ENCODE measurements at places on chromosomes 1 and 21.

DNA sequence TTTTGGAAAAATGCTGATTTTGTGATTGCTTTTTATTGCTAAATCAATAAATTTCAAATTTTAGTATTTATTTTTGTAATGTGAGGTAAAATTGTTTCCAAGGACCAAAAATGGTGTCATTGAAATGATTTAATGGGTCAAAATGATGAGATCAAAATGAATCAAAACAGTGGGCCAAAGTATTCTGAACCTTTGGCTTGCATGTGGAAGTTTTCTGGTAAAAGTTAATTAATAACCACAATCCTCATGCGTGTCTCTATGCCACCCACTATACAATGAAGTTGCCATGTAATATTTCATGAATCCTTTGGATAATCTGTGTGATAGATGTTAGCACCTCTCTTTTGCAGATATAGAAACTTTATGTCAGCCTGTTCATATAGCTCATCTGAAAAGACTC lies 83.8 kb downstream of the PAPPA2 start:
- no peak for DNase-seq

GRCh38 chr21:45169682-45170081 lies 95.3 kb downstream of the ADARB1 start:
- no peak for DNase-seq

DNA sequence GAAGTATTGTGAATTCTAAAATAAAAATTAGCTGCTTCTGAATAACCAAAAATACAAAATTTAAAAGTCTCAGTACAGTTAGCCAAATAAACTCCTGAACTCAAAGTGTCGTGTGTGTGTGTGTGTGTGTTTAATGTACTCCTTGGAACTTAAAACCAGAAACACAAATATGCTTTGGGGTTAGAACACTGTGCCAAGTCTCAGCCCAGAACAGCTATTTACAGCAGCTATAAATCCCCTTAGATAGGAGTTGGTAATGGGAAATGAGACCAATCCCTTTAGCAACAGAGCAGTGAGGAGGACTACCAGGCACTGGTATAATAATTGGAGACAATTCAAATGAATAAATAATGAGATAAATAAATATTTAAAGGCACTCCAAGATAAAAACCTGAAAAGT lies 83.1 kb downstream of the PATJ start:
- DNase-seq = no peak

DNA sequence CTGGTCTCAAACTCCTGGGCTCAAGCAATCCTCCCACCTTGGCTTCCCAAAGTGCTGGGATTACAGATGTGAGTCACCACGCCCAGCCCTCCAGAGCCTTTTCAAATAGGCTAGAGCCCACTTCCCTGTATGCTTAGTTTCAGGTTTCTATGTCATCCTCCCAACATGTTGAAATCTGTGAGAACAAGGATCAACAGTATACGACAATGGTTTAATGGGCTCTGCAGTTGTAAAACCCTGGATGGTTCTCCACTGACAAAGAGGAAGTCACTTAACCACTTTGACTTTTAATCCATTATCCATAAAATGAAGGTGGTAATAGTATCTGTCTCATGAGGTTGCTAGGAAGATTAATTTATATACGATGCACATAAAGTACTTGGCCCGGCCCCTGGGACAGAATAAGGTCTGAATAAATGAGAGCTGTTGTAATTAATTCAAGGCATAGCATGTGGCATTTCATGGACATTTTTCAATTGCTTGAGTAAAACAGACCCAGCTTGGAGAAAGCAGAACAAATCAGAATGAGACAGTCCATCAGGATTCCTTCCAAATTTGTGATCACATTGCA lies 113.9 kb upstream of the ZNF648 start:
- no peak for DNase-seq

DNA sequence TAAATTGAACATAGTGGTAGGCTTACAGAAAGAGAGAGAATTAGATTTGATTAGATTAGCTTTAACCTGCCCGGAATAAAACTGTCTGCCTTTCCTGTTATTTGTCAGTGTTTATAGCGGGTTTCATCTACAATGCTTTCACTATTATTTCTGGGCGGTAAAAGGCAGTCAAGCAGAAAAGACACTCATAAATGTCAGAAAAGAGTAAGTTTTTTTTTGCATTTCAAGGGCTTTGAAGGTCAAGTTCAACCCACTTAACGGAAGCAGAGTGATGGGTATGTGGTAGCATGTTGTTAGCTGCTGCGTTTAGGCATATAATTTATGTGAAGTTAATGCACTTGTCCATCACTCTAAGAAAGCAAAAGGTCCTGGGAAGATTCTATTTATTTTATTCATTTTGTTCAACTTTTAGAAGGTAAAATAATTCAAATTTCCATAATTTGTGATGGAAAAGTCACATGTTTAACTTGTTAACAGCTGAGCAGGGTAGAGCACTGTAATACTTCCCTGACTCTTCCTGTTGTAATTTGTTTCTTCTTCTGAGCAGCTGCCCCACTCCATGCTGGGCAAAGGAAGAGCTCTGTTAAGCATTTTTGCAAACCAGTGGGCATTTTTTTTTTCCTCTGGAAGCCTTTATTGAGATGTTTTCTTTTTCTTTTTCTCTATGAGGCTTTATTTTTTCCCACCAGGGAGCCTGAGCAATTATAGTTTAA lies 220.1 kb downstream of the ST6GALNAC3 start:
- DNase-seq = no peak

DNA sequence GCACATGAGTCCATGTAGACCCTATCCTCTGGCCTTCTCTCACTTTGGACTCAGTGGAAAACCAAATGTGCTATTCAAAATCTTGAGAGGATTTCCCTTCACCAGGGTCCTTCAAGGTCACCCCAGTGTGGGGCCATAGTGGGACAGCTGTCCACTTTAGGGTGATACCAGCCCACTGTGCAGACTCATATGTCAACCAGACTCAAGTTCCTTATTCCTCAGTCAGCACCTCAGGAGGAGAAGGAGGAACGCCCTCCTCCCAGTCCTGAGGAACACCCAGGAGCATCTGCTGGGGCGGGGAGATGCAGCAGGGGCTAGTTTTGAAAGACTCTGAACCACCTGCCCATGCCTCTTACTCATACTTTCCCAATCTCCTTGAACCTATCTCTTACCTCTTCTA lies 340.9 kb downstream of the MATN1 start:
- no peak for DNase-seq

GRCh38 chr1:41890825-41891198 lies 27.9 kb downstream of the HIVEP3 start:
- no peak for DNase-seq

GRCh38 chr1:156804572-156805243 lies 11.9 kb downstream of the SH2D2A start:
- no peak for DNase-seq

GRCh38 chr1:175422156-175422555 lies 229.6 kb upstream of the KIAA0040 start:
- DNase-seq = no peak

GRCh38 chr1:230212405-230212936 lies 145.4 kb downstream of the GALNT2 start:
- DNase-seq = no peak

GRCh38 chr1:147472966-147473732 lies 68.2 kb upstream of the BCL9 start:
- DNase-seq = no peak

DNA sequence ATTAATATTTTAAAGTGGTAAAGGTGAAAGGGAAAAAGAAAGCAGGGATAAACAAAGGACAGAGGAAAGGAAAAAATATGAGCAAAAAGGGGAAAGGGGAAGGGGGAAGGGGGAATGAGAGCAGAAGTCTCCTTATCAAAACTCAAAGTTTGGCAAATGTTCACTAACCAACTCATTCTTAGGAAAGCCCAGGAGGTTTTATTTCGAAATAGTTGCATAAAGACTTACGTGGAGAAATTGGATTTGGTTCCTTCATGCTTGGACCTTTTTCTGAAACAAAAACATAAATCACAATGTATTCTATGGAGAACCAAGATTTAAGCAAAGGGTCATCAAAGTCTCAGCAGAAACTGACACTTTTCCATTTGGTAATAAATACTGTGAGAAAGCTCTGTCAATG lies 188.1 kb downstream of the TGFBR3 start:
- DNase-seq = no peak

GRCh38 chr1:26177182-26177684 lies at the start of gene CNKSR1:
Gene CNKSR1, plus strand, starts transcription at chr1:26177491. Its CDS starts 57 bp downstream, at chr1:26177548.
- no peak for DNase-seq

GRCh38 chr1:150615346-150616201 lies 13.8 kb downstream of the ENSA start:
- no peak for DNase-seq

GRCh38 chr1:230536641-230537155 lies 105.6 kb upstream of the COG2 start:
- no peak for DNase-seq

DNA sequence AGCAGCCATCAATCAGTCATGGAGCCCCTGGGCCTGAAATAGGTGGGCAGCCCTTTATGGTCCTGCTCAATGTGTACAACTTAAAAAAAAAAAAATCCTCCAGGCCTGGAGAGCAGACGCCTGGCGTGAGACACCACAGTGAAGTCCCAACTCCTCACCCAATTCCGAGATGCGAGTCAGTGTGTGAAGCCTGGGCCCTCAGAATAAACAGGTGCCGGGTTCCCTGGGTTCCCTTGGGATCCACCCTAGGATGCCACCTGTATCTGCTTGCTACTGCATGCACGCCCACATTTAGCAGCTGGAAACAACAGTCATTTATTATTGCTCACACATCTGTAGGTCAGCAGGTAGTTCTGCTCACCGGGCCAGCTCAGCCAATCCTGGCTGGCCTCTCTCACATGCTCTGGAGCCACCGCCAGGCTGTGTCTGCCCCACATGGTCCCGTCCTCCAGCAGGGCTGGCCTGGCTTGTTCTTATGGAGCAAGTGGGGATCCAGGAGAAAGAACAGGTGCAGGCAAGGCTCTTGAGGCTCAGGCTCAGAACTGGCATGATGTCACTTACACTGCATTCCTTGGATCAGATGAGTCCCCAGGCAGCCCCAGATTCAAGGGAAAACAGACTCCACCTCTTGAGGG lies 172.7 kb downstream of the NPHP4 start:
- DNase-seq = no peak

DNA sequence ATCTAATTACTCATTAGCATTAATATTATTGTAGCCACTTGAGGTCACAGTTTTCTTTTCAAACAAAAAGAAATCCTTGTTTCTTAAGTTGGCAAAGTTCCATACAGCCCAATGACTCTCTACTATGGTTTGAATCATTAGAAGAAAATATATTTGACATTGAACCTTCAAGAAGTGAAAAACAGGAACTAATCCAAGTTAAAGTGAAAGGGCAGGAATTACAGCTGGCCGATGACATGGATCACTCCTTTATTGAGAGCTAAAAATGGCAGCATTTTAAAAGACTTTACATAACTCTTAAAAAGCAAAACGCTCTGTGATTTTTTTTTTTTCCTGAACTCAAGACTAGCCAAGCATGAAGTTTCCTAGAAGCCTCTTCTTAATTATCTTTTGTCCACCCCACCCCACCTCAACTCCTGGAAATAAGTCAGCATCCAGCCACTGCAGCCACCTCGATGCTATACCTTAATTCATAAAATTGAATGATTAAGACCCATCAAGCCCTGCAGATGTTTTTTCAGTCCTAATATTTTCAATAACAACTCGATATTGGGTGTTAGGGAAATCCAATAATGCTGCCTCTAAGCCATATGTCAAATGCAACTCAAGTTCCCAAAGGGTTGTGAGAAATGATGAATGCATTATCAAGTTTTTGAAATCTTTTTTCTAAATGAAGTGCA lies 323.1 kb downstream of the HHIPL2 start:
- no peak for DNase-seq

- peak; percentile 46 for DNase-seq
Observed at GRCh38 chr1:10510520-10511493, 36.1 kb downstream of the PEX14 start.

GRCh38 chr1:156126630-156127534 lies 12.4 kb downstream of the LMNA start:
- DNase-seq = peak; percentile 63

- no peak for DNase-seq
Observed at GRCh38 chr1:54390655-54391054, 15.5 kb downstream of the SSBP3 start.

Data from stimulated activated CD8-positive, alpha-beta memory T cell treated with anti-CD3 and anti-CD28 coated beads, Interleukin-4, amount 100 ng/mL, for 1 hour (primary cell).